NCI-H2081 (cell line): ENCODE measurements at places on chromosomes 1 and 21.

GRCh38 chr1:234270581-234271242, 102.5 kb upstream of the COA6 start:
- DNase-seq: no peak

DNA sequence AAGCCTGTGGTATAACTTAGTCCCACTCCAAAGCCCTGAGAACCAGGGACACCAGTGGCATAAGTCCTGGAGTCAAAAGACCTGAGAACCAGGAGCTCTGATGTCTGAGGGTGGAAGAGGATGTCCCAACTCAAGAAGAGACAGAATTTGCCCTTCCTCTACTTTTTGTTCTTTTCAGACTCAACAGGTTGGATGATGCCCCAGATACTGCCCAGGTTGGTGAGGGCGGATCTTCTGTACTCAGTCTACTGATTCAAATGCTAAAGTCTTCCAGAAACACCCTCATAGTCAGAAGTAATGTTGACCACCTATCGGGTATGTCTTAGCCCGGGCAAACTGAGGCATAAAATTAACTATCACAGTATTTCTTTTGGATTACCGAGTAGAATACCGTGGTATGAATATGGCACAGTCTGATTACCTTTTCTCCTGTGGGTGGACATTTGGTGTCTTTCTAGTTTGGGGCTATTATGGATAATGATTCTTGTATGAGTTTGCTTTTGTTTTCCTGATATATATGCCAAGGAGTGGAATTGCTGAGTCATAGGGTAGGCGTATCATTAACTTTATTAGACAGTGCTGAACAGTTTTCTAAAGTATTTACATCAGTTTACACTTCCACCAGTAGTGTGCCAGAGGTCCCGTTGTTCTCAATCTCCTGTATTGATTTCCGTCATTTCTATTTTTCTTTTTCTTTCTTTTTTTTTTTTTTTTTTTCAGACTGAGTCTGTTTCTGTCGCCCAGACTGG, 3.2 kb upstream of the CHAF1B start:
- no peak for DNase-seq

- no peak for DNase-seq
These were observed 376.7 kb downstream of the S1PR1 start for GRCh38 chr1:101613546-101613945.

DNA sequence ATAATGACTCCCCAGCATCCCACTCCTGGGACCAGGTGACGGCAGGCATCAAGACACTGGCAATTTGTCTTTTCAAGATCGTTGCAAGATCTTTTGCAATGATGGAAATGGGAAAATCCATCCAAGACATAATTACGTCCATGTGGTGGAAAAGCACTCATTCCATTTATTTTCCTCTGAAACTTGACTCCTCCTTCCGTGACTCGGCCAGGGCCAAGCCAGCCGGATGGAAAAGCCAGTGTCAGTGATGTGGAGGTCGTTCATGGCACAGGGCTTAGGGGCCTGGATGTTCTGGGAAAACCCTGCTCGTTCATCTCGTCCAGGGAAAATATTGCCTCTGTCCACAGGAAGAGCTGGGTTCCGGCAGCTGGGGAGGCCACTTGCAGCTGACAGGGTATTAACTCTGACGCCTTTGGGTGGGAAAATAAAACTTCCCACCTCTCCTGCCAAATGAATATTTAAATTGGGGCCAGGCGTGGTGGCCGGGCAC, 46.2 kb downstream of the C1orf198 start:
- no peak for DNase-seq

DNA sequence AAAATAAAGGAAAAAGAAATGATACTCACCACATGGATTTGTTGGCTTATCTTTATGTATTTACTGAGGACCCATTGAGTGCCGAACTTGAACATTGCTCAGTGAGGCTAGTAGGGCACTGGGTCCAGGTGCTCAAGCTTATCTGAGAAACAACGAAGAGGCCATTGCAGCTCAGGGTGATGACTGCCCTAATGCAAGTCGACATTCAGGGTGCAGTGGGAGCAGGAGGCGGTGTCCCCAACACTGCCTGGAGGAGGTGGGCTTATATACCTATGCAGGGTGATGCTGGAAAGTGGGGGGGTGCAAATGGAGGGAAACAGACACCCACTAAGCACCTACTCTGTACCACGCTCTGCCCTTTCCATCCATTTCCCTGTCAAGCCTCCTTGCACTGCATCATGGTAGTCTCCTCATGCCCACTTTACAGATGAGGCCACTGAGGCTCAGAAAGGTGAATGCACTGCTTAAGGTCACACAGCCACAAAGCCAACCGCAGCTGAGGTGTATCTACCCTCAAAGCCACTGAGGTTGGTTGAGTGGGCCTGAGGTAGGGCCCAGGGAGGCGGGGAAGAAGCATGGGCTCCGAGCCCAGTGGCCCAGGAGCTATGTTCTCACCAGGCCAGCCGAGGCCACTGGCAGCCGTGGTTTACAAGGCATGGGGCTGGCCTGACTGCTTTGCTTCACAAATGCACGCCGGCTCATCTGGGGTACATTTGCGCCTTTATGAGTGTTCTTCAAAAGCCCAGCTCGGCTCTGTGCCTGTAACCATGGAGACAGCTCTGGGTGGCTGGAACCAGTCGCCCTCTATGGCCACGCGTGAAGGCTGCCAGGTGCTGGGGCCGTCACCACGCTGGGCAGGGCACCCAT, 103.8 kb downstream of the EPHB2 start:
- peak; percentile 41 for DNase-seq

- DNase-seq: no peak
These were observed 3.8 kb upstream of the GUCA2A start for GRCh38 chr1:42168391-42168670.

GRCh38 chr1:117795190-117795589, 134.2 kb downstream of the GDAP2 start:
- no peak for DNase-seq

DNA sequence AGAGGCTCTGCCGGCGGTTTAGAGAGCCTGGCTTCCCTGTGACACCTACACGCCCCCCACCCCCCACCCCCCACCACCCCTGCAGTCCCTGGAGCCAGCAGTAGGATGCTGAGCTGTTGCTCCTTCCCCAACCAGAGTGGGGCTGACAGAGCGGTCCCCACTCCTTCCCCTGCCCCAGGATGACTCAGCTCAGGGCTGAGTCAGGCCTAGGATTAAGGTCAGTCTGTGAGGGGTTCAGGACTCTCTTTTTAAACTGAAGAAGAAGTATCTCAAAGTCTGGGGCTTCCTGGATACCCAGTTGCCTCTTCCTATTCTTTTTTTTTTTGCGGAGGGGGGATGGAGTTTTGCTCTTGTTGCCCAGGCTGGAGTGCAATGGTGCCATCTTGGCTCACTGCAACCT, 19.1 kb downstream of the DMBX1 start:
- no peak for DNase-seq

DNA sequence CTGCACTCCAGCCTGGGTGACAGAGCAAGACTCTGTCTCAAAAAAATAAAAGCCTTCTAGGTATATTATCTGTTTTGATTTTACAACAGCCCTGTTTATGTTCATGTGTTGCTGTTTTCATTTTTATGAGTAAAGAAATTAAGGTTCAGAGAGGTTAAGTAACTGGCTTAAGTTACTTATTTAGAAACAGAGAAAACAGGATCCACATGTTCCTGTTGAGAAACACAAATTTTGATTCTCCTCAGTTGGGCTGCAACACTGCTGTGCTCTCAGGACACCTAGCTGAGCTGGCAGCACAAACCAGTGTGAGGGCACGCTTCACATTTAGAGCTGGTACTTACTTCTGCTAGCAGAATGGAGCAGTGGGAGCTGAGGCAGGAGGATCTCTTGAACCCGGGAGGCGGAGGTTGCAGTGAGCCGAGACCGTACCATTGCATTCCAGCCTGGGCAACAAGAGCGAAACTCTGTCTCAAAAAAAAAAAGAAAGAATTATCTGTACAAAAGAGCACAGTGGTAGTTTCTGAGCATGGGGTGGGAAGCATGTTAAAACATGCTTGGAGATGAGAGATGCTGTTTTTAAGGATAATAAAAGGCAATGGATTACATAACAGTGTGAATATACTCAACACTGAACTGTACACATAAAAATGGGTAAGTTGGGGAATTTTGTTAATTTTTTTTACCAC, 2.4 kb downstream of the SPRTN start:
- DNase-seq: no peak

DNA sequence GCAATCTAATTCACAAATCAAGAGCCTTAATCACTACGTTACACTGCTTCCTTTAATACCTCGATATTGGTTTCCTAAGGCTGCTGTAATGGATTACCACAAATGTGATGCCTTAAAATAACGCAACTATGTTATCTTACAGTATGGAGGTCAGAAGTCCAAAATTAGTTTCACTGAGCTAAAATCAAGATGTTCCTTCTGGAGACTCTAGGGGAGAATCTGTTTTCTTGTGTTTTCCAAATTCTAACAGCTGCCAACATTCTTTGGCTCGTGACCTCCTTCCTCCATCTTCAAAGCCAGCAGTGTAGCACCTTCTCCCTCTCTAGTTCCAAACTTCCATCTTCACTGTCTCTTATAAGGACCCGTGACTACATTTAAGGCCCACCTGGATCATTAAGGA, 335.0 kb upstream of the NFIA start:
- DNase-seq: no peak

- DNase-seq: no peak
These were observed 23.2 kb downstream of the SGIP1 start for GRCh38 chr1:66557157-66557556.

DNA sequence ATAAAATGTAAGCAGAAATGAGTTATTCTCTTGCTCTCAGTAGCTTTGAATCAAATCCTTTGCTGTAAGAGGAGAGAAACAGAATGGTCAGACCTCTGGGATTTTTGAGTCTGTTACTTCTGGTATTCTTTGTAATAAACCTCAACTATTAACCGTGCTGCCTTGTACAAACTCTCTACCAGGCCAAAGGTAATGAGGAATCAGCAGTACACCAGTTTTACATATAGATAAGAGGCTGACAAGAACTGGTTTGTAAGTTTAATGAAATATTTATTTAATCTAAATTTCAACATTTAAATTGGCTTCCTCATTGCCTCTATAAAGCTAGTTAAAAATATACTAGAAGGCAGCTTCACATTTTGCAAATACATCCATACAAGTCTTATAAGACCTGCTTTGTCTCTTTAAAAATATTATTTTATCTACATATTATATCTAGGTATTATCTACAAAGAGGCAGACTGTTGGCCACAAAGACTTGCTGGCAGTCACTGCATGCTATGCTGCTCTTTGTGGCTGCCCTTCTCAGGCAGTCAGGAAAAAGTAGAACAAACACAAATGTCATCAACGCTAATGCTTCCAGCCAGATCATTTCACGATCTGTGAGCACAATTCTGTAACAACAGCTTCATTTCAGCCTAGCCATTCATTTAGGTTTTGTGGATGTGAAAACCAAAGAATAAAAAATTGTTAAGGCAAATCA, 173.0 kb downstream of the GABPA start:
- DNase-seq: no peak

- DNase-seq: no peak
These were observed 82.9 kb downstream of the FAM78B start for GRCh38 chr1:166083887-166084286.

- DNase-seq: no peak
These were observed 89.8 kb downstream of the TRIM11 start for GRCh38 chr1:228316589-228317387.

GRCh38 chr1:66331658-66332547, 202.1 kb upstream of the SGIP1 start:
- no peak for DNase-seq

- no peak for DNase-seq
These were observed 53.6 kb downstream of the ACBD3 start for GRCh38 chr1:226132728-226133503.

DNA sequence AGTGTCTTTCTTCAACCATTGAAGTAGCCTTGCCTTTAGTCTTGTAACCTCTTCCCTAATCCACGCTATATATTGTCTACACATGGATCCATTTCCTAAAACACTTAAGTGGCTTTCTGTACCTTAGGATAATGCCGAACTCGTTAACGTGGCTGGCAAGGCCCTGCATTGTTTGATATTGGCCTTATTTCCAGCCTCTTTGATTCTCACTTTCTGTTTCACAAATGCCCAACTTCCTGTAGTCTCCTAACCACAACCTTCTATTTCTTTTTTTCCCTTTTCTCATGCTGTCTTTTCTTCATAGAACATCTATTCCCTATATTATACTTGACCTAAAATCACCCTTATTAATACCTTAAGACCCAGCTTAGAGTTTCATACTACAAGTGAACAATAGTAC, 536.0 kb downstream of the LMO4 start:
- DNase-seq: no peak

- peak; percentile 41 for DNase-seq
These were observed 911 bp downstream of the GNB1 start for GRCh38 chr1:1889847-1890505.
